ENCODE measurements at places on chromosomes 11 and 22.

GRCh38 chr22:37295213-37295886 is 13.0 kb downstream of the CYTH4 start:
- DNase-seq = no peak

- DNase-seq = no peak
Measured at GRCh38 chr11:94705419-94705818, 62.7 kb upstream of the AMOTL1 start.

DNA sequence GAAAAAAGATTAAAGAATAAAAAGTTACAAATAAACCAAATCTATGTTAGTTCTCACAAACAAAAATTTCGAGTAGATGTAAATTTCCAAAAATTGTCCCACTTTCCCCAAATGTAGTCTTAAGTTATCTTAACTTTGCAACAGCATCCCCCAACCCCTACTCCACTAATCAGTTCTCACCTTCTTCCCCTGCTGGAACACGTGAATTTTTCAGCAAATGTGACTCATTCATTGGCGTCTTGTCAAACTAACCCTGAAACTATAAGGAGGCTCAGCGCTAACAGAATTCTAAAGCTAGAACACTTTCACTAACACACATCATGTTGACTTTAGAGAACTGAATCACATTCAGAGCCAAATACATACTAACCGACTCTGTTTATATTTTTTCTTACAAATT is 46.1 kb downstream of the PHF21A start:
- DNase-seq = peak; percentile 33

- DNase-seq = no peak
Measured at GRCh38 chr11:69684651-69685050, 9.5 kb upstream of the LTO1 start.

- DNase-seq = no peak
Measured at GRCh38 chr22:22378446-22379415, 129.8 kb downstream of the ZNF280B start.

Data from fibroblast of skin of back (primary cell).